Activated CD4-positive, alpha-beta T cell treated with anti-CD3 and anti-CD28 coated beads, Interleukin-2, amount 50 U/mL, for 24 hours (primary cell): ENCODE measurements at places on chromosomes 2 and 18.

DNA sequence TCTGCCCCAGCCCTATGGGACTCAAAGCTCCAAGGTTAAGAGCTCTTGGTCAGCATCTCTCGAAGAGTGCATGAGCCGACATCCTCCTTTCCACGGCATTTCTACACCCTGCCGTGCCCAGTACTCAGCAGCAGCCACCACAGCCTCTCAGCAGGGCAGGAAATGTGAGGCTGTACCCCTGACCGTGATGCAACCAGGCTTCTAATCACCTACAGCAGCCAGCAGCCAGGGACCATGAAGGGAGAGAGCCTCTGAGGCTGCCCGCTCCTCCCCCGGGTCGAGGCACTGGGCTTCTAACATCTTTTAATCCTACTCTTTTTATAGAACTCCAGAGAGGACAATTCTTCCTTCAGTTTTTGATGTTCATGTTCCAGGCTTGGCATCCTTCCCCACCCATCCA, 6.5 kb downstream of the CYS1 start:
- DNase-seq, result no peak

DNA sequence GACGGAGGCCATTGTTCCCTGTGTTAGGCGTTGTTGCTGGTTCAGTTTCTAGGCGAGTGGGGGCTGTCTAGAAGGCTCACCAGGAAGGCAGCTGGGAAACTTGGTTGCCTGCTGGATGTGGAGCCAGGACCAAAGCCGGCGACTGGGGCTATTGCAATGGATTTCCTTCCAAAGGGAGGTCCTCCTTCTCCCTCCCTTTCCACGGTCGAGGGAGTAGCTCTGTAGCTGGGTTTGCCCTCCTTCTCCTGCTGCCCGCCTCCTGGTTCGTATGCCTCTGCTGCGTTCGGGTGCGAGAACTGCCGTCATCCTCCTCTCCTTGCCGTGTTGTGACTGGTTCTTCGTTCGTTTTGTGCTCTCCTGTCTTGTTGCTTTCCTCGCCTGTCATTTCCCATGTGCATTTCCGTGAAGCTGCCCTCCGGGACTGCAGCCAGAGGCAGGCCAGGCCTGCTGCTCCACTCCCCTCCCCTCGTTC, 203.4 kb downstream of the NEDD4L start:
- DNase-seq, result no peak

GRCh38 chr18:43571078-43571689, 293.9 kb upstream of the SYT4 start:
- DNase-seq, result no peak

DNA sequence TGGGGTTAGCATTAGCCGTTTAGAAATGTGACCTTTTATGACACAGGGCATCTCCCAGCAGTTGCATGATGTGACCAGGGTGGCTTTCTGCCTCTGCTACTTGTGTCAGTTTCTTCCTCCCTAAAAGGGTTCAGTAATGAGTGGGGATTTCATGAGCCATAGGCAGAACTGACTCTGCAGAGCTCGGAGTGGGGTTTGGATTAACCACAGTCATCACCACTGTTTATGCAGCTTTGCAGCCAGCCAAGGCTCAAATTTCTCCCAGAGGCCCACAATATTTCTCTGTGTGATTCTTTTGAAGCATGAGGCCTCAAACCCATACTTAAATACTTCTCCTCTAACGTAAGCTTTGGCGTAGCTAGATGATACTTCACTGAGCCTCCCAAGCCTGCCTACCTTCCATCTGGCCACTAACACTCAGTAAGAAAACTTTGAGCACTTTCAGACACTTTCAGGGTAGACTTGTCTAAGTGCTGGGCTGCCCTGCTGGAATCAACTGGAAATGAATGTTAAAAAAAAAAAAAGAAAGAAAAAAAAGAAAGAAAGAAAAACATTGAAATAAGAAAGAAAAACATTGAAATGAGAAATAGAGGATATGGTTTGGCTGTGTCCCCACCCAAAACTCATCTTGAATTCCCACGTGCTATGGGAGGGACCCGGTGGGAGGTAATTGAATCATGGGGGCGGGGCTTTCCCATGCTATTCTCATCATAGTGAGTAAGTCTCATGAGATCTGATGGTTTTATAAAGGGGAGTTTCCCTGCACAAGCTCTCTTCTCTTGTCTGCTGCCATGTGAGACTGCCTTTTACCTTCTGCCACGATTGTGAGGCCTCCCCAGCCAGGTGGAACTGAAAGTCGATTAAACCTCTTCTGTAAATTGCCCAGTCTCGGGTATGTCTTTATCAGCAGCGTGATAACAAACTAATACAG, 11.5 kb upstream of the LAPTM4A start:
- no peak for DNase-seq

DNA sequence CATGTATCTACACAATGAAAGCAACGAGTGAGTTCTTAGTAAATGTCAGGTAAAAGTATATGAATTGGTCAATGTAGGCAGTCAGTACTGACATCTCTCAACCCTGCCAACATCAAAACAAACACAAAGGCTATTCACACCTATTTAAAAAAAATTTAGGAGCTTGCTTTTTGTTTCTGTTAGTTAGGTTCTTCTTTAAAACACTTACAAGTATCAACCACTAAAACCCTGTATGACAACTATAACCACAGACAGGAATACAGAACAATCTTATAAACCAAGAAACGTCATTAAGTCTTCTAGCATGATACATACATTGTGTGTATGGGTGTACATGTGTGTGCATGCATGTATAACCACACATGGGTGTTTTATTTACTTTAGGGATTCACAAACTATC, 131.0 kb downstream of the TCF4 start:
- no peak for DNase-seq

- DNase-seq, result no peak
Observed at GRCh38 chr2:200693836-200694470, 108.1 kb downstream of the AOX1 start.

- no peak for DNase-seq
Observed at GRCh38 chr2:147224070-147224469, 620.8 kb upstream of the ACVR2A start.

DNA sequence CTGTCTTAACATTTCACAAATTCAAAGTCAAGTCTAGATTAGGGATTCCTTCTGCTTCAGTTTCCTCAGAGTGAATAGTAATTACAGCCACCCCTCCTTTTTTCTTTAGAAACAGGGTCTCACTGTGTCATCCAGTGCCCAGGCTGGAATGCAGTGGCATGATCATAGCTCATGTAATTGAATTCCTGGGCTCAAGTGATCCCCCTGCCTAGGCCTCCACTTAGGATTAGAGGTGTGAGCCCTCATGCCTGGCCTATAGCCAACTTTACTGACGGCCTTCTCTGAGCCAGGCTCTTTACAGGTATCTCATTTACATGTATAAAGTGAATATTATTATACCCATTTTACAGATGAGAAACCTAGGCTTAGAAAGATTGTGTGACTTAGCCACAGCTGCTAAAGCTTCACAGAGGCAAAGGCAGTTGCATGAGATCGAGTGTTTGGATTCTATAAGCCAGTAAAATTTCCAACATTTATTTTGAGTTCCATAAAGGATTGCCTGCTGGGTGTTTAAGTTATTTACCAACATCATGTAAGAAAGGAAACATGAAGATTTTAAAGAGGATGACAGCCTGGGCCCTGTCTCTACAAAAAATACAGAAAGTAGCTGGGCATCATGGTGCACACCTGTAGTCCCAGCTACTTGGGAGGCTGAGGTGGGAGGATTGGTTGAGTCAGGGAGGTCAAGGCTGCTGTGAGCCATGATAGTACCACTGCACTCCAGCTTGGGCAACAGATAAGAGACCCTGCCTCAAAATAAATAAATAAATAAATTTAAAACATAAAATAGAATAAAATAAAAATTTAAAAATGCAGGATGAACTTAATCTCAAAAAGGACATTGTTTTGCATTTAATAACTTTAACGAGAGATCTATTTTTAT, 1.8 kb downstream of the ENOSF1 start:
- DNase-seq, result no peak

- no peak for DNase-seq
Observed at GRCh38 chr2:7061921-7062320, 144.7 kb downstream of the RNF144A start.

DNA sequence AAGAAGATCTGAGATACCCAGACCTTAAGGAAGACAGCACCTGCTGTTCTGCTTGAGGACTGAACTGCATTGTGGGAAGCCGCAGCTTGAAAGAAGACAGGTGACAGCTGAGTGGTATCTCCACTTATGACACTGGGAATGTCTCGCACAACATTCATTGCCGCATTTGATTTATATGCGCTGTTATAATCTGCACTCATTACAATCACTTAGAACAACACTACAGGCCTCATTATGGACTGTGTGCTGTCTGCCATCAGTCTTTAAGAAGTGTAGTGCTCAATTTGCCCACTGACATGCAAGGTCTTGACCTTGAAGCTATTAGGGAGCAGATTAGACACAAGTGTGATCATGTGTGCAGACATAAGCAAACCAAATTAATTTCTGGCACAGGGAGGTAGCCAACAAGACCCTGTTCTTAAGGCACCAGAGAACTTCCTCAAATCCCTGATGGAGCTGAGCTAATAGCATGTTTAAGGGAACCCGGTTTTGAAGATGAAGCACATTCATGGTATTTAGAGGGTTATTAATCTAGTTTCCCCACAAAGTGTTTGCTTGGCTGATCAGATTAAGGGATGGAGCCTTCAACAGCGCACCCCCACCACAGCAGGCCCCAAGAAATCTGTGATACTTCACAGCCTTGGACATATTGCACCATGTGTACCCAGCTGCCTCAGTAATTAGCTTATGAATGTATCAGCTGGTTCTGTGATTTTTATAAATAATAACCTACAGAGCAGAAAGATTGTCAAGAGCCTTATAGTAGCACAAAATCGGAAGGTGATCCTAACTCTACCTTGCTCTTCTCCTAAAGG, 146.8 kb downstream of the SATB2 start:
- DNase-seq, result no peak

- DNase-seq, result no peak
Observed at GRCh38 chr2:207184348-207184747, 18.6 kb upstream of the KLF7 start.

GRCh38 chr2:64840426-64840881, 148.7 kb upstream of the SLC1A4 start:
- DNase-seq, result no peak

GRCh38 chr2:126953483-126953882, 54.8 kb downstream of the TEX51 start:
- DNase-seq, result no peak

GRCh38 chr2:73992036-73992435, 7.3 kb downstream of the TET3 start:
- no peak for DNase-seq

GRCh38 chr18:31329787-31330438, 12.0 kb downstream of the DSG1 start:
- DNase-seq, result no peak

GRCh38 chr18:75211953-75212750, 1.6 kb downstream of the TSHZ1 start:
- no peak for DNase-seq

GRCh38 chr18:75916624-75916982, 489.1 kb upstream of the SMIM21 start:
- DNase-seq, result no peak

- no peak for DNase-seq
Observed at GRCh38 chr2:100243631-100244030, 78.7 kb downstream of the LONRF2 start.

DNA sequence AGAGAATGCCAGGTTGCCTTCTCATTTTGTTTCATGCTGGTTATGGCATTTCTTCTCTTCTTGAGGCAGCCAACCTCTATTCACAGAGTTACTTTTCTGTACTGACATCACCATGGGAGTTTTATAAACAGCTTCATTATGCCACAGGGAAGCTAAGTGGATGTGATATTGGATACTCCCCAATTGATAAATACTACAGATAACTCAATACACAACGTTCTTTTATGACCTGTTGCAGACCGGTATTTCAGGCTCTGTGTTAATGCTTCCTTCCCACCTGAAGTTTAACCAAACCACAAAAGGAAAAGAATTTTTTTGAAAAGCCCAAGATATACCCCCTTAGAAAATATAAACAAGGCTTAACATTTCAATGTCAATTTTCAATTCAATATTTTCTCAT, 258.3 kb upstream of the SOX11 start:
- DNase-seq, result no peak

GRCh38 chr2:158130832-158131473, 29.3 kb downstream of the UPP2 start:
- DNase-seq, result no peak

DNA sequence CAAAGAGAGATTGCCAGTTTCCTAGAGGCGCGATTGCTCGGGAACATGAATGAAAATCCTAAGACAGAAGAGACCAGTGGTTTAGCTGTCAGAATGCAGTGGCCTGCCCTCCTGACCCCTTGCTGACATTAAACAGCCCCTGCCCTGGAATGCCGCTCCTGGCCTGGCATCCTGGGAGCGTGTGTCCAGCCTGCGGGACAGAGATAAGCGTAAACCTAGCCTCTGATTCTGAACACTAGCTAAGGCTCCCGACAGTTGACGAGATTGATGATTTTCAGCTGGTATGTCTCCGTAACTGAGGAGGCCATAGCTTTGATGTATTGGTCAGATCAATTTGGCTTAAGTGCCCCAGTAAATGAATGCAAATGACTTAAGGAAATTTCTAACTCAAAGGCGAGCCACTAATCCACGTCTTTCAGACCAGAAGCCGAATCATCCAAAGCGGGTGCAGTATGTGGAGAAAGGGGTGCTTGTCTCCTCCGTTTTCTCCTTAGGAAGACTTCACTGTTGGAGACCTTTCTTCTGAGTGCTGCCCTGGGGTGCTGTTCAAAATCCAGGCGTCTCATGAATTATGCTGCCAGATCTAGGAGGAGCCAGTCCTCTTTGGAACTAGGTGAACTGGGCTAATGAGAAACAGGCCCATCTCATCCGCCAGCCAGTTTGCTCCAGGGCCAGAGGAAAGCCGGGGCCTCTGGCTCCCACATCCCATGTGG, 142.5 kb upstream of the L3MBTL4 start:
- no peak for DNase-seq

GRCh38 chr2:28674062-28674712, 77.4 kb upstream of the PPP1CB start:
- no peak for DNase-seq

DNA sequence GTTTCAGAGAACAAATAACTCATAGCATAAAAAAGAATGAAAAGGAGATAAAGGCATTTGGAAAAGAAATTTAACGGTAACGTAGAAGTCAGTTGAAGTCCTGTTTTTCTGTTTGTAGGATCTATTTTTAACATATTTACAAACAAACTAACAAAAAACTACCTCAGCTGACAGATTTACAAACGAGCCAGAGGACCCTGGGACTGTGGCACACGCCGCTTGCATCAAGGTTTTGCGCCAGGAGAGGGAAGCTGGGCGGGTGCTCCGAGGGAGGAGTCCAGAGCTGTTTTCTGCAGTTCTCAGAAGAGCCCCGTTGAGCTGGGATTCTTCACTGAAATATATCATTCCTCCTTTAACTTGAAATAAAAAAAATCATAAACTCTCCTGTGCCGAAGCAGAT, 13.6 kb upstream of the TMEM18 start:
- DNase-seq, result no peak

DNA sequence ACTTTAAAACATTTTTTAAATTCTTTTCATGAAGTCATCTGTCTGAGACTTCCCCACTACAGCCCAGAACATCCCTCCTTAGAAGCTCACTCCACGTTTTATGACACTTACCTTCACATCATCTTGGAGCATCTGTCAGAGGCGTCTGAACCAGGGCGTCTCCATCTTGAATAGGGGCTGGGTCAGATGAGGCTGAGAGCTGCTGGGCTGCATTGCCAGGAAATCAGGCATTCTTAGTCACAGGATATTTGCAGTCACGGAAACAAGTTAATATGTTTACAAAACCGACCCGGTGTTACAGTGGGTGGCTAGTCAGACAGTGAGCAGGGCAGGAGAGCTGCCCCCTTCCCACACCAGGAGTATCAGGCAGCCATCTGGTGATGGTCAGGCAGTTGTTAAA, 456.5 kb downstream of the FBXO15 start:
- DNase-seq, result no peak
